Renal cortical epithelial cell (primary cell): ENCODE measurements at places on chromosomes 13 and 19. TPM values are rescaled to one million over a fixed set of nuclear protein-coding genes. Genes with fewer than 3 reads are reported as not detected.

The CD79A gene
- total RNA-seq = 0.10 TPM in 1 of 2 replicates, not detected in the other

- DNase-seq = no peak
Observed at GRCh38 chr13:40619479-40619814, 47.0 kb downstream of the FOXO1 start.

DNA sequence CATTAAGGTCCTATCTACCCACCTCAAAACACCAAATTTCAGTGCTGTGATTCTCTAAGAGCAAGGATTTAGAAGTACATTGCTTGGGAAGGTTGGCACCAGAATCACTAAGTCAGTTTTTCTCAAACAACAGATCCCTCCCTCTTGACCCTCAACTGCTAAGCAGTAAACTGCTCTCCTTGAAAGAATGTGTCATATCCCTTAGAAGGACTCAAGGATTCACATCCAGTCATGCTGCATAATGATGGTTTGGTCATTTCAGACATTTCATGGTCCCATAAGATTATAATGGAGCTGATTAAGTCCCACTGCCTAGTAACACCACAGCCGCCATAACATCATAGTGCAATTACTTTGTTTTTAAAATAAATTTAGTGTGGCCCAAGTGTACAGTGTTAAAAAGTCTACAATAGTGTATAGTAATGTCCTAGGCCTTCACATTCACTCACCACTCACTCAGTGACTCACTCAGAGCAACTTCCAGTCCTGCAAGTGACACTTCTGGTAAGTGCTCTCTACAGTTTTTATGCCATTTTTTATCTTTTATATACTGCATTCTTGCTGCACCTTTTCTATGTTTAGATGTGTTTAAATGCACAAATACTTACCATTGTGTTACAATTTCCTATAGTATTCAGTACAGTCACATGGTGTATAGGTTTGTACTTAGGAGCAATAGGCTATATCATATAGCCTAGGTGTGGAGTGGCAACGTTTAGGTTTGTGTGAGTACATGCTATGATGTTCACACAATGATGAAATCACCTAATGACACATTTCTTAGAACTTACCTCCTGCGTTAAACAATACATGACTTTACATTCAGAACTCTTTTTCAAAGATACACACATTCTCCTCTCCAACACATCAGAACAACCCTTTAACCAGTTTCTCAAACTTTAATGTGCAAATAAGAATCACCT, 15.7 kb upstream of the CCDC169 start:
- DNase-seq = no peak

DNA sequence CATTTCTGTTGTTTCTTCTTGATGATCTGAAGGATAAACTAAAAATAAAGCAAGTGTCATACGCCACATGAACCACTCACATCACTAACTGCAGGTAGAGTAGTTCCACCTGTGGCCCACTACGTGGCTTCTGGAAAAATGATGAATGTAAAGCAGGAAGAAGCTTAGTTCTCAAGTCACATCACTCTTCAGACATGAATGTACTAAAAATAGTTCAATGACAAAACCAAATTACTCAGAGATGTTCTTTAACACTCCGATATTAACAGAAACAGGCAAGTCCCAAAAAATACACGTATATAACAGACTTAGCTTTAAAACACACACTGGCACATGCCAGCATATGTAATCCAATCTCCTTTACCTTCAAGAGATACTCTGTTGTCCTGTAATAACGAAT, 21.6 kb downstream of the RAB20 start:
- no peak for DNase-seq

GRCh38 chr19:48777720-48778119, 22.4 kb downstream of the FGF21 start:
- no peak for DNase-seq

The ICAM4 gene
- total RNA-seq = 0.35 and 0.69 TPM in 2 replicates

GRCh38 chr19:58003174-58003828, 681 bp upstream of the ZNF606 start:
- no peak for DNase-seq

The UBXN6 gene
- total RNA-seq = 101 and 105 TPM in 2 replicates

The ZNF83 gene
- 68.8 and 165 TPM in 2 replicates for total RNA-seq

DNA sequence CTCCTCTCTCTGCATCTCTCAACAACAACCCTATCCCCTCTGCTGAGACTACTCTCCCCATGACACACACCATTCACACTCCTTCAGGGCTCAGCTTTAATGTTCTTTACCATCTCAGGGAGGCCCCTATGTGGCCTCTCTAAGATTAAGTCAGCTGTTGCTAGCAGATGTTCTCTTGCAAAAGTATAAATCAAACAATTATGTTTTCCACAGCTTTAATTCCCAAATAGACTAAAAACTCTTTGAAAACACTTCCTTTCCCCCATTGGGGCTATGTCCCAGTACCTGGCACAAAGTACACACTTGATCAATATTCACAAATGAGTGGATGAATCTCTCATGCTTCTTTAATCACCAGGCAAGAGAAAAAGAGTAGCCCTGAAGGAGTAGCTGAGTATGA, 5.1 kb downstream of the PEG3 start:
- DNase-seq = no peak

The BSPH1 gene
- total RNA-seq = not detected in 2 replicates

- no peak for DNase-seq
Observed at GRCh38 chr13:28741084-28741491, 22.3 kb upstream of the SLC46A3 start.

The LHFPL6 gene
- total RNA-seq = 14.1 and 17.9 TPM in 2 replicates

DNA sequence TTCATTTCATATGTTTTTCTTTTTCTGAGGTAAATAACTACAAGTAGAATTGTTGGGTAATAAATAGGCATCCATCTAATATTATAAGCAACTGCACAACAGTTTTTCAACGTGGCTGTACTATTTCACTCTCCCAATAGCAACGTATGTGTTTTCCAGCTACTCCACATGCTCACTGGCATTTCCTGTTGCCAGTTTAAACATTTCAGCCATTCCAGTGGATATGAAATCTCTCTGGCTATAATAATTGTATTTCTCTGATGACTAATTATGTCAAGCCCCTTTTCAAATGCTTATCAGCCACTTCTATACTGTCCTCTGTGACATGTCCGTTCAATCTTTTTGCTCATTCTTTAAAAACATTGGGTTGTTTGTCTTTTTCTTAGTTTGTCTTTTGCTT, 26.8 kb upstream of the ALOX5AP start:
- no peak for DNase-seq

DNA sequence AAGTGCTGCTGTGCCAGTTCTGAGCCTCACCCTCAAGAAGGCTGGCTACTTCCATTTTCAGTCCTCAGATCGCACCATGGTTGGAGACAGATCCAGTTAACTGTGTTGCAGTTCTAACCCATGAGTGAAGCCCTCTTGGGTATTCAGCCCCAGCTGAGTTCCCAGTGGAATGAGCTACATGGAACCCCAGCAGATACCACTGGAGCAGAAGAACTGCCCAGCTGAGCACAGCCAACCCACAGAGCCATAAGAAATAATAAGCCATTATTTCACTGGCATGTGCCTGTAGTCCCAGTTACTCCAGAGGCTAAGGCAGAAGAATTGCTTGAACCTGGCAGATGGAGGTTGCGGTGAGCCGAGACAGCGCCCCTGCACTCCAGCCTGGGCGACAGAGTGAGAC, 59.9 kb downstream of the LATS2 start:
- DNase-seq = no peak

DNA sequence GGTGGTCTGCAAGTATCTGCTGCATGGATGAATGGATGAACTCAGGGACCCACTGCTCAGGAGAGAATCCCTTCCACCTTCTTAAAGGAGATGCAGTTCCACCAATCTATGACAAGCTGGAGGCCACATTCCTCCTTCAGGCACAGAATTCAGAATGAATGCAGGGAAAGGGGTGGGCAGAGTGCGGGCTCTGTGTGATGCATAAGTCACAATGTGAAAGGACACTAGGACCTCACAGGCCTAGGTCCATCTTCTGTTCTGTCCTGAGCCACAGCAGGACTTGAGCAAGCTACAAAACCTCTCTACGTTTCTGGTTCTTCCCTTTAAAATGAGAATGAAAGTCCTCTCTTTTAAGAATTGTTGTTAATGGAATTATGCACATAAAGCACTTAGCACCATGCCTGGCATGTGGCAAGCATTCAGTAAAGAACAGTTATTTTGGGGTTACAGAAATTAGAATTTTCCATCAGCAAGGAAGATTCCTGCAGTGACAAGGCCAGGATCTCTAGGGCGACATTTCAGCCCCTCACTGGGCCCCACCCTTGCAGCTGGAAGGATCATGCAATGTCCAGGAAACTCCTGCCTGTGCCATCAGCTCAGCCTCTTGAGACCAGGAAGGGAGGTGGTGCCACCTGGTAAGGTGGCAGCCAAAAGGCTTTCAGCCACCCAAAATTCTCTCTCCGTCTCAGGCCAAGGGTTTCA, 38.7 kb downstream of the TSHZ3 start:
- no peak for DNase-seq

DNA sequence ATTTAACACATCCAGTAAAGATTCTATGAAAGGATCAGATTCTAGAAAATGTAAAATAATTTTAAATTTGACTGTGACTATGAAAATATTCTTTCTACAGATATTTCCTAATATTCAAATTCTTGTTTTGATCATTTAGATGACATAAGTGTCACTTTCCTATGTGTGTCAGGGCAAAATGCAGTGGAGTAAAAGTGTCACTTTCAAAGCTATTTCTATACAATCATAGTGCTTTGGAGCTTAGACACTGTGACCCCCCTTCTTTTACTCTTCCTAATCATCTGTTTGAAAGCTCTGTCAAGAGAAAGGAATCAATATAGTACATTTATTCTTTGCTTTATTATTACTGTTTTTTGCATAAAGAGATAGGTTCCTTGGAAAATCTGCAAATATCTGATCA, 492.0 kb downstream of the DCT start:
- DNase-seq = no peak

GRCh38 chr13:44493213-44493812, 82.8 kb downstream of the TSC22D1 start:
- no peak for DNase-seq
